ENCODE measurements at places on chromosomes 7 and 10.

DNA sequence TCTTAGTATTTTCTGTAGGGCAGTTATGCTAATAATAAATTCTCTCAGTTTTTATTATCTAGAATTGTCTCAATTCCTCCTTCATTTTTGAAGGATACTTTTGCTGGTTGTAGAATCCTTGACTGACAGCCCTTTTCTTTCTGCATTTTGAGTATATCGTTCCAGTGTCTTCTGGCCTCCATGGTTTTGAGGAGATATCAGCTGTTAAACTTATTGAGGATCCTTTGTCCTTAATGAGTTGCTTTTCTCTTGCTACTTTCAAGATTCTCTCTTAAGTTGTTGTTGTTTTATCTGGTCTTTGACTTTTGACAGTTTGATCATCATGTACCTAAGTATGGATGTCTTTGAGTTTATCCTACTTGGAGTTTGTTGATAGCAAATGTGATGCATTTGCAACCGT, 8.9 kb upstream of the GJC3 start:
- no peak for DNase-seq

- DNase-seq, result no peak
Observed at GRCh38 chr10:13450069-13450468, 78.7 kb downstream of the BEND7 start.

GRCh38 chr7:105654095-105654686, 72.9 kb upstream of the EFCAB10 start:
- no peak for DNase-seq

DNA sequence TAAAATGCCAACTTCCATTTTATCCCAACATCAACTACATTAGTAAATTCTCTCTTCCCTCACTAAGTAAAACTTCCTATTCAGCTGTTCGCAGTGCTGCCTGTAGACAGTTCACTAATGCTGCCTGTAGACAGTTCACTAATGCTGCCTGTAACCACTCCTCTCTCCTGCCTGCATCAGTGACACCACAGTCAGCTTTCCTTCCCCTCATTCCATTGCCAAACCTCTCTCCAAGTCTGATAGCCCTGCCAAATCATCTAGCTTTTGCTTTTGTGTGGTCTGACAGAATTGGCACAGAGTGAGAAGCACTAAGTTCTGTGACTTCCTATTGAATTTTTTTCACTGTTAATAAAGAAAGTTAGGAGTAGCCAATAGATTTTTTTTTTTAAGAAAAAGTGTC, 43.0 kb upstream of the MACC1 start:
- no peak for DNase-seq

DNA sequence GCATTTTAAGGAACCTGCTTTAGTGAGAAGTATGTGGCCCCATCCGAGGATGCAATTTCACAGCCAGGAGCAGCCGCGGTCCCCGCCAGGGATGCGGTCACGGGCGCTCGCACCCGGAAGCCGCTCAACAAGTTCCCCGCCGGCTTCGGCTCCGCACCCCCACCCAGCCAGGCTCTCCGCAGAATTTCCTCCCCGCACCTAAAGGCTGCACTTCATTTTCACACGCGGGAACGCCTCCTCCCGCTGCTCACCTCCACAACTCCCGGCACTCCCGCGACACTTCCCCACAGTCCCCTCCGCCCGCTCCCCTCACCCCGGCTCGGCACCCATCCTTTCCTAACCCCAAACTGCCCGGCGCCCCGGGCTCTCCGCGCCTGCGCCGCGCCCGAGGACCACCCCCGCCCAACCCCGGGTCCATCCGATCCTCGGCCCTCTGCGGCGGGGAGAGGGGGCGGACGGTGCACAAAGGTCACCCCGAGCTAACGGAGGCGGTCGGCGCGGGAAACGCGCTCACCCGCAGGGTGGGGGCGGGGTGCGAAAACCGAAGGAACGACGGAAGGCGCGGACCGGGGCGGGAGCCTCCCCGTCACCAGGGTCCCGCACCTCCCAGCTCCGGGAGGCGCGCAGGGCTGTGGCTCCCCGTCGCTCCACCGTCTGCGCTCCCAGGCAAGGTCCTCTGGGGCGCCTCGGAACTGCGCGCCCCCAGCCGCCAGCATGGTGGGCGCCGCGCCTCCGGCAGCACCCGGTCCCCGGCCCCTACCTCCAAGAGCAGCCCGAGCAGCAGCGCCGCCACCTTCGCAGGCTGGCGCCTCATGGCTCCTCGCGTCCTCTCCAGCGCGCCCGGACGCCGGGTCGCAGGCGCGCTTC, 558 bp downstream of the VOPP1 start:
- DNase-seq, result no peak

DNA sequence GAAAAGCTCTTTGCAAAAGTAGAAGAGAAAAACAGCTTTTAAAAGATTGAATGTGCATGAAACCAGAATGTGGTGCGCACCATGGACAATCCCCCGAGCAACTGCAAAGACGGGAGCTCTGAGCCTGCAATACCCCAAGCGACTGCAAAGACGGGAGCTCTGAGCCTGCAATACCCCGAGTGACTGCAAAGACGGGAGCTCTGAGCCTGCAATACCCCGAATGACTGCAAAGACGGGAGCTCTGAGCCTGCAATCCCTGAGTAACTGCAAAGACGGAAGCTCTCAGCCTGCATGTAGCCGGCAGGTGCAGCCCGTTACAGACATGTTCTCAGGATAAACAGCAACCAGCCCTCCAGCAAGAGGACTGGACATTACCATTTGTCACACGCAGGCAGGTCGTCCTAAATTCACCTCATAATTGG, 6.2 kb downstream of the ZNF775 start:
- peak; percentile 23 for DNase-seq

DNA sequence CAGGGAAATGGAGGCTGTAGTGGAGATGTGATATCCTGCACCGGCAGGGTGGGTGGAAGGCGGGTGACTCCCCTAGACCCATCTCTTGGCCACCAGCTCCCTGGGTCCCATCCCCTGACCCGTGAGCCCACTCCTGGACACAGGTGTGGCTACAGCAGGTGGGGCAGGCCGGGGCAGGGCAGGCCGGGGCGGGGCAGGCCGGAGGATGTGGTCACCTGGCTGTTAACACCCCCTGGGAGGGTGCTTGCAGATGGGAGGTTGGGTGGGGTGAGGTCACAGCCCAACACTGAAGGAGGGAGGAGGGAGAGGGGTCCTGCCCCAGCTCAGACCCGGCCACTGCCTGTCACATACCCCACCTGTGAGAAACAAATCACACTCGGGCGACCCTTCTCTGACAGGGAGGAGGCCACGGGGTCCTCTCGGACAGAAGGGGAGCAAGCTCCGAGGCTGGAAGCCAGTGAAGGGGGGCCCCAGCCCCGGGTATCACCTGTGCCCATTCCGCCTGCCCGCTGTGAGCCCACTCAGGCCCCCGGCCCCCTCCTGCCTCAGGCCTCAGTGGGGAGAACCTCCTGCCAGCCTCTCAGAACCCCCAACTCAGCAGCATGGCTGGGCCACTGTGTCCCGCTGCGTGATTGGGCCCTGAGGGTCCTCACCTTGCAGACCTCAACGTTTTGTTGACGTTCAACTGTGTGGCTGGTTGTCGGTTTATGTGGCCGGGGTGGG, 74.0 kb downstream of the MICALL2 start:
- no peak for DNase-seq
